ENCODE measurements at places on chromosomes 12 and 14. TPM values are rescaled to one million over a fixed set of nuclear protein-coding genes. Genes with fewer than 3 reads are reported as not detected.

Gene FBXL14
- 24.3 TPM for total RNA-seq

Gene SLC39A5
- total RNA-seq: 0.64 TPM

- peaks cover 51% of the 10 kb centered on the region for H3K4me1 ChIP-seq
- H3K4me3 ChIP-seq: no peak within 1 kb of the TSS
- DNase-seq: no peak
- H3K27me3 ChIP-seq: peaks cover 3% of the 10 kb centered on the region
- peaks cover 34% of the 10 kb centered on the region for H3K36me3 ChIP-seq
Observed at GRCh38 chr12:55720071-55720564, at the start of gene RDH5. Gene RDH5, plus strand, starts transcription at chr12:55720393. Its CDS starts 792 bp downstream, at chr12:55721185.

- peaks cover 44% of the 10 kb centered on the region for H3K27me3 ChIP-seq
- H3K4me1 ChIP-seq: peaks cover 6% of the 10 kb centered on the region
- H3K36me3 ChIP-seq: no peaks in the 10 kb centered on the region
Observed at GRCh38 chr14:59627011-59627520, 50.5 kb upstream of the CCDC175 start.

GRCh38 chr12:63944586-63945228, 100.2 kb downstream of the SRGAP1 start:
- no peak overlapping the region for H3K4me3 ChIP-seq
- H3K27ac ChIP-seq: no peak overlapping the region
- no peaks in the 10 kb centered on the region for H3K4me1 ChIP-seq

DNA sequence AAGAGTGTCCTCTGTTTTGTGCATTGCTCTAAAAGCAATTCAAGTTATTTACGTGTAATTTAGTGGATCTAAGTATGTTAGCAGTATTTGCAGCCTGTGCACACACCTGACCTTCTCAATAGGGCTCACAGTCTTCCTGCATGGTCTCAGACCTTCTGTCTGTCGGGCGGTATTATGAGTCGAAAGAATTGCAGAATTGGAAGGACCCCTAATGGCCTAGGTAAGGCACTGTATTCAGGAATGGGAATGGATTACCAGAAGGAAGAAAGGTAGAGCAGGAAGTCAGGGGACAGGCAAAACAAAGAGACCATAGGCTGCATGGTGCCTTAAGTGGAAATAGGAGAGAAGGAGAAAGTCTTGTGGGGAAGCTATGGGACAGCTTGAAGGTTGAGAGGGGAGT, 341.6 kb downstream of the VRK1 start:
- peaks cover 13% of the 10 kb centered on the region for H3K4me1 ChIP-seq
- no peaks in the 10 kb centered on the region for H3K36me3 ChIP-seq
- no peak overlapping the region for H3K4me3 ChIP-seq
- no peaks in the 10 kb centered on the region for H3K27me3 ChIP-seq
- no peak overlapping the region for H3K27ac ChIP-seq

GRCh38 chr14:89095036-89095435, 270.6 kb downstream of the TTC8 start:
- H3K36me3 ChIP-seq: no peaks in the 10 kb centered on the region
- H3K4me1 ChIP-seq: no peaks in the 10 kb centered on the region
- no peak overlapping the region for H3K27ac ChIP-seq
- no peak overlapping the region for H3K4me3 ChIP-seq
- H3K27me3 ChIP-seq: peaks cover 10% of the 10 kb centered on the region

DNA sequence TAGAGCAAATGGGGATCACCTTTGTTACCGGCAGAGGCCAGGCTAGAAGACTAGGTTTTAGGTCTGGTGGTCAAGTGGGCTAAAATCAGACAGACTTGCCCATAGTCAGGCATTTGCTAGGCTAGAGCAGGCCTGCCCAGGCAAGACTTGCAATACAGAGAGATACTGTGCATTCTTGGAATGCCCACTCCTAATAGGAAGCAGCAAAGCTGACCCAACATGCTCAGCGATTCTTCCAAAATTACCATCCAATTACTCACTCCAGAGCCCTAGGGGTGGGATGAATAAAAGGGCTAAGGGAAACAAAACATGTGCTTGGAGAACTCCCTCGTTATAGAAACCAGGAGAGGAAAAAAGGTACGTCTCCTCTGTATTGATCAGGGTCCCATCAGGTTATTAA, 187.8 kb upstream of the AMIGO2 start:
- peaks cover 15% of the 10 kb centered on the region for H3K36me3 ChIP-seq
- no peaks in the 10 kb centered on the region for H3K27me3 ChIP-seq
- H3K27ac ChIP-seq: no peak overlapping the region
- H3K4me3 ChIP-seq: no peak overlapping the region
- no peak for DNase-seq
- H3K4me1 ChIP-seq: peaks cover 49% of the 10 kb centered on the region

GRCh38 chr12:53713516-53713915, 13.7 kb downstream of the CALCOCO1 start:
- H3K4me3 ChIP-seq: no peak overlapping the region
- H3K4me1 ChIP-seq: no peaks in the 10 kb centered on the region
- no peak overlapping the region for H3K27ac ChIP-seq
- DNase-seq: no peak

- peaks cover 37% of the 10 kb centered on the region for H3K4me1 ChIP-seq
- peaks cover 44% of the 10 kb centered on the region for H3K36me3 ChIP-seq
- peak overlapping the region; percentile 87 for H3K4me3 ChIP-seq
- H3K27me3 ChIP-seq: no peaks in the 10 kb centered on the region
- DNase-seq: no peak
Observed at GRCh38 chr14:23070262-23071129, 13.2 kb upstream of the CDH24 start.

- H3K27me3 ChIP-seq: no peaks in the 10 kb centered on the region
- no peak overlapping the region for H3K4me3 ChIP-seq
- peaks cover 45% of the 10 kb centered on the region for H3K36me3 ChIP-seq
- H3K27ac ChIP-seq: no peak overlapping the region
- DNase-seq: no peak
Observed at GRCh38 chr14:96829791-96830190, 32.6 kb downstream of the VRK1 start.

DNA sequence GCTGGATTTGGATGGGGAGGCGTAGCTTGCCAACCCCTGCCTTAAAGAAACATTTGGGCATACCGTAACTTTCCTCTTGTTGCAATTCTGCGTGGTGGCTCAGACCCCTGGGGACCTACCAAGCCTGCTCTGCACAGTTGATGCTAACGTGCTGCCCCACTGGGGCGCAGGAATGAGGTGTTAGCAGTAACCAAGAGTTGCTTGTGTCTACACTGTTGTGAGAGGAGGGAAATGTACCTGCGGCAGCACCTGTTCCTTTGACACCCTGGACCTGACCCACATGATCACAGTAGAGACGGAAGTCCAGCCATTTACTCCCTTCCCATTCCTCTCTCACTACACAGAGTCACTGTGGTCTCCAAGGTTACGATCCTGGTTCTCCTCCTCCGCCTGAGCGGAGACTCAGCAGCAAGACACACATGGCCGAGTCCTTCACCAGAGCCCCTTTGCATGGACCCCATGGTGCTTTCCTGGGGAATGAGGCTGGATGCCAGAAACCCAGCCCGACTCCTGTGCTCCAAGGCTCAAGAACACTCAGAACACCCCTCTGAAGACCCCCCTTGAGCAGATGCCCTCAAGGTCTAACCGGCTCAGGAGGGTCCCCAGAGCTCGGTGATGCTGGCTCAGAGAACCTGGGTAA, 84.8 kb downstream of the FBXL14 start:
- H3K27me3 ChIP-seq: peaks cover 38% of the 10 kb centered on the region
- no peaks in the 10 kb centered on the region for H3K36me3 ChIP-seq
- H3K4me1 ChIP-seq: peaks cover 4% of the 10 kb centered on the region
- H3K27ac ChIP-seq: no peak overlapping the region
- H3K4me3 ChIP-seq: no peak overlapping the region

GRCh38 chr14:45658917-45659299, 405.9 kb upstream of the MIS18BP1 start:
- DNase-seq: no peak
- no peaks in the 10 kb centered on the region for H3K27me3 ChIP-seq
- H3K4me1 ChIP-seq: no peaks in the 10 kb centered on the region
- H3K27ac ChIP-seq: no peak overlapping the region
- H3K36me3 ChIP-seq: no peaks in the 10 kb centered on the region

- H3K27ac ChIP-seq: no peak overlapping the region
- no peak overlapping the region for H3K4me3 ChIP-seq
- no peaks in the 10 kb centered on the region for H3K4me1 ChIP-seq
Observed at GRCh38 chr12:13032164-13032563, 12.0 kb upstream of the FAM234B start.

Gene NFYB
- total RNA-seq: 26.8 TPM

DNA sequence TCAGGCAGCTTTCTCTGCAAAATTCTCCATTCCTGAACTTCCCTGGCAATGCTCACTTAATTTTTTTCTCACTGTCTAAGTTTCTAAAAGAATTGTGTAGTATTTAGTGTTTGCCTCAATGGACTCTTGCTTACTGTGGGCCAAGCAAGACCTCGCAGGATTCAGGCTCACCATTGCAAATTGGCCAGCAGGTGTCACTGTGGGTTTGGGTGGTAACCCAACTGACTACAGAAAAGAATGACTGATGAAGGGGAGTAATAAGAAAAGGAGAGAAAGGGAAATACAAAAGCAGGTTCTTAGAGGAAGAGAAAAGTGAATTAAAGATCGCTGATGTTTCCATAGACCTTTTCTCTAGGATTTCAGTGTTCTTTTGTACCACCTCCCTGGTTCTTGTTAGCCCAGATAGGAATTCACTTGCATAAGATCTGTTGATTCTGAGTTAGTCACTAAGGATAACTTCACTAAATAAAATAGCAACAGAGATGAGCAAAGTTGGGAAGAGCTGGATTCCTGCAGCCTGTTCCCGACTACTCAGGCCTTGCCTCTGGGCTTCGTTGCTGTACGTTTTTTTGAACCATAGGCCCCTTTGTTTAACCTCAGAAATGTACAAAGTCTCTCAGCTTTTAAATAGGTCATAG, 386.5 kb upstream of the DDHD1 start:
- H3K27me3 ChIP-seq: no peaks in the 10 kb centered on the region
- H3K4me3 ChIP-seq: no peak overlapping the region
- no peaks in the 10 kb centered on the region for H3K36me3 ChIP-seq
